ENCODE measurements at places on chromosomes 7 and 10. TPM values are rescaled to one million over a fixed set of nuclear protein-coding genes. Genes with fewer than 3 reads are reported as not detected.

DNAJC30 gene
- 19.1 TPM for total RNA-seq

XPNPEP1 gene
- 89.0 TPM for total RNA-seq

MYO1G gene
- total RNA-seq = 1.2 TPM

CRYGN gene
- total RNA-seq = 45.5 TPM

NFKB2 gene
- 17.9 TPM for total RNA-seq

LRRC18 gene
- not detected for total RNA-seq

RAPGEF5 gene
- 26.5 TPM for total RNA-seq

FAM3C gene
- total RNA-seq = 98.0 TPM

HOXA11 gene
- not detected for total RNA-seq

EBF3 gene
- total RNA-seq = 6.8 TPM

DNA sequence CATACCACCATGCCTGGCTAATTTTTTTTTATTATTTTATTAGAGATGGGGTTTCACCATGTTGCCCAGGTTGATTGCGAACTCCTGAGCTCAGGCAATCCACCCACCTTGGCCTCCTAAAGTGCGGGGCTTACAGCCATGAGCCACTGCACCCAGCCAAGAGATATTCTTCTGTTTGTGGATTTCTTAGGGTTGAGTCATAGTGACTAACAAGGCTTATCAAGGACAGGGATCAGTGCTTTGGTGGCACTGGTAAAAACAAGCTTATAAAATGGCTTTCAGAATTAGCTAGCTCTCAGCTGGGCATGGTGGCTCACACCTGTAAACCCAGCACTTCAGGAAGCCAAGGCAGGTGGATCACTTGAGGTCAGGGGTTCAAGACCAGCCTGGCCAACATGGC, 122.4 kb downstream of the ZNF248 start:
- no peak overlapping the region for H3K27ac ChIP-seq
- DNase-seq = no peak
- no peaks in the 10 kb centered on the region for H3K27me3 ChIP-seq
- H3K36me3 ChIP-seq = no peaks in the 10 kb centered on the region
- no peaks in the 10 kb centered on the region for H3K4me1 ChIP-seq
- no peak overlapping the region for H3K4me3 ChIP-seq

- no peak overlapping the region for H3K4me3 ChIP-seq
- H3K27me3 ChIP-seq = no peaks in the 10 kb centered on the region
- no peak overlapping the region for H3K27ac ChIP-seq
These were observed 30.6 kb downstream of the PALD1 start for GRCh38 chr10:70508912-70509756.

GRCh38 chr7:127391591-127392181, 822 bp downstream of the ZNF800 start:
- H3K36me3 ChIP-seq = peaks cover 4% of the 10 kb centered on the region
- H3K4me1 ChIP-seq = peaks cover 21% of the 10 kb centered on the region
- peak overlapping the region; percentile 96 for H3K4me3 ChIP-seq
- DNase-seq = peak; percentile 17

- H3K27ac ChIP-seq = no peak overlapping the region
- no peaks in the 10 kb centered on the region for H3K36me3 ChIP-seq
- no peaks in the 10 kb centered on the region for H3K27me3 ChIP-seq
- H3K4me1 ChIP-seq = no peaks in the 10 kb centered on the region
- no peak overlapping the region for H3K4me3 ChIP-seq
These were observed 97.5 kb downstream of the PTPN20 start for GRCh38 chr10:47008769-47009168.

GRCh38 chr10:33703501-33704213, 369.2 kb upstream of the NRP1 start:
- H3K4me3 ChIP-seq = no peak overlapping the region
- no peaks in the 10 kb centered on the region for H3K36me3 ChIP-seq
- DNase-seq = no peak
- H3K27ac ChIP-seq = no peak overlapping the region
- H3K27me3 ChIP-seq = no peaks in the 10 kb centered on the region

DNA sequence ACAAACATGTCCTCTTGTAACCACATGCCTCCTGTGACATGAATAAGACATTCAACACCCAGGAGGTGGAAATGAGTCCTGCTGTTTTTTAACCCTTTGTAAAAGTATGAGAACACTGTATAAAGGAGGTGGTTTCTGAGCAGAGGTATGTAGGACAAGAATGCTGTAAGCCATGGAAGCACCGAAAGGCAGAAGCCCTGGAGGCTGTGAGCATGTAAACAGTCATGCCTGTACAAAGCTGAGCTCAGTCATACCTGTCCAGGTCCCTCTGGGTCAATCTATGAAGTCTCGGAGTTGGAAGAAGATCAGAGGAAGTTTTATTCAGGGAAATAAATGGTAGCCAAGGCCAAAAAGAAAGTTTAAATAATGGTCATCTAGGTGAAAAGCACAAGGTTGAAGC, 34.7 kb upstream of the XPNPEP1 start:
- peak overlapping the region; percentile 62 for H3K27ac ChIP-seq
- peaks cover 42% of the 10 kb centered on the region for H3K4me1 ChIP-seq
- no peak overlapping the region for H3K4me3 ChIP-seq
- no peak for DNase-seq

GRCh38 chr7:48389977-48390376, 218.7 kb downstream of the ABCA13 start:
- no peaks in the 10 kb centered on the region for H3K27me3 ChIP-seq
- H3K27ac ChIP-seq = no peak overlapping the region
- no peak overlapping the region for H3K4me3 ChIP-seq
- H3K4me1 ChIP-seq = no peaks in the 10 kb centered on the region

GRCh38 chr10:88244781-88245625, 338.1 kb downstream of the RNLS start:
- no peaks in the 10 kb centered on the region for H3K36me3 ChIP-seq
- no peak for DNase-seq
- H3K4me1 ChIP-seq = no peaks in the 10 kb centered on the region
- no peaks in the 10 kb centered on the region for H3K27me3 ChIP-seq
- no peak overlapping the region for H3K27ac ChIP-seq
